ENCODE measurements at places on chromosomes 16 and 17.

DNA sequence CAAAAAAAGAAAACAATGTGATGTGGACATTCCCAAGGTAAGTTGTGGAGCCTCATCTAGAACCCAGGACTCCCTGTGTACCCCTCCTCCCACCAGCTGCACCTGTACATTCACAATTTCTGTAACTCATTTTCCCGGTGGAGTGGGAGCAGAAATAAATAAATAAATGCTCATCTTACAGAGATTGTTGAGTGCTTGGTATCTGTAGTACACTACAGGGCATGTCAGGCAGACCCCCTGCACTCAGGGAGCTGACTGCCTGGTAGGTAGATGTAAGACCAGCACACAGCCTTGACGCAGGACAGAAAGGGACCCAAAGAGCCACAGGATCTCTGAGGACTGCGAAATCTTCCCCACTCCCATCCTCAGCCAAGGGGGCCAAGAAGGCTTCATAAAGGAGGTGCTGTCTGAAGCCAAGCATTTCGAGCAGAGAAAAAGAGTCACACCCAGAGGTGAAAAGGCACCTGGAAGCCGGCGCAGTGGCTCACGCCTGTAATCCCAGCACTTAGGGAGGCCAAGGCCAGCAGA, 6.5 kb downstream of the EIF1 start:
- no peak for DNase-seq

DNA sequence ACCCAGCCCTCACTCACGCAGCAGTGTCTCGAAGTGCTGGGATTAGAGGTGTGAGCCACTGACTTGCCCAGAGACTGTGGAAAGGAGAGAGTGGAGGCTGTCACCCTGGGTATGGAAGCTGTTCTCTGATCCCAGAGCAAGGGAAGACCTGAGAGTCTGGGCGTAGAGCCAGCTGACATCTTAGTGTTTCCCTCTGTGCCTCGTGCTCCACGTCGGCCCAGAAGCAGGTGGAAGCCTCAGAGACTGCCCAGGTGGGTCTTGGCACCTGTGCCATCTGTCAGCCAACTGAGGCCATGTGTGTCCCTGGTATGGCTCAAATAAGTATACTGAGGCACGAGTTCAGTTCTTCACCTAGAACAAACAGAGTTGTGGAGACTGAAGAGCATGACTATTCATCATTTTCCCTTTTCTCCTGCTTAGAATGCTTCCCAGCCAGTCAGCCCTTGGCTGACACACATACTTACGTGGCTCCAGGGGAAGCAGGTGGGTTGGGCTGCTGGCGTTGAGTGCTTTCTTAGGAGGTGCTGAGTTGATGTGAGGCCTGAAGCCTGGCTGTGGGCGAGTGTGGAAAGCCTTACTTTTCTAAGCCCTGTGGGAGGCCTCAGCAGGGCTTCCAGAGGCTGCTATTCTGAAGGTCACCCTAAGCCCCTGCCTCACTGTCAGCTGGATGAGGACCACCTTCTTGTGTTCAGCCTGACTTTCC, 8.1 kb downstream of the CTRL start:
- DNase-seq = peak; percentile 25

- DNase-seq = no peak
These were observed 64.3 kb downstream of the IRX6 start for GRCh38 chr16:55388131-55388862.

DNA sequence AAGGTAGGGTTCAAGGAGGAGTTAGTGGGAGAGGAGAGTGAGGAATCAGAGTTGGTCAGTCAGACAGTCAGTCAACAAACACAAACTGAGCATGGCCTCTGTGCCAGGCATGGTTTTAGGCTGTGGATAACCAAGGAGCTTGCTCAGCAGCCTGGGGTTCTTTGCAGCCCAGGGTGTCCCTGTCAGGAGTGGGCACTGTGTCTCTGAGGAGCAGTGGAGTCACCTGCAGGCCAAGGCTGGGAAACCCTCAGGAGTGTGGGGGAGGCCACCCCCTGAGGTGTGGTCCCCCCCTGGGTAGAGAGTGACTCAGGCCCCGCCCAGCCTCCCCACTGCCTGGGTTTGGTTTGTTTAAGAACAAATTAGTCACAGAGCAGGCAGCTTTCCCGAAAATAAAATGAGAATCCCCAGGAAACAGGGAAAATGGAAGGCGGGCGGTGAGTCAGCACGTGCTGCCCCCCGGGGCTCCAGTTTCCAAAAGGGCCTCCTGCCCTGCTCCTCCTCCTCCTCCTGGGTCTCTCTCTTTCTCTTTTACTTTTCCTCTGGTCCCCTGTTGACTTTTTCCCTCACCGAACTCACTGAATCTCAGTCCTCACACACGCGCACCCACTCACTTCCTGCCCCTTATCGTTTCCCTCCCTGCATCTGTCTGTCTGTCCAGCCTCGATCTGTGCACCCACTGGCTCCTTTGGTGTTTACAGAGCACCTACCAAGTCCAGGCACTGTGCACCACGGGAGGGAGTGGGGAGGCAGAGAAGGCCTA, 44.3 kb downstream of the SOCS3 start:
- DNase-seq = peak; percentile 92

All from fibroblast of lung (primary cell).